ENCODE measurements at places on chromosomes 7 and 10.
A peak's percentile ranks its signal among the peaks of the same experiment; 100 is the strongest.

DNA sequence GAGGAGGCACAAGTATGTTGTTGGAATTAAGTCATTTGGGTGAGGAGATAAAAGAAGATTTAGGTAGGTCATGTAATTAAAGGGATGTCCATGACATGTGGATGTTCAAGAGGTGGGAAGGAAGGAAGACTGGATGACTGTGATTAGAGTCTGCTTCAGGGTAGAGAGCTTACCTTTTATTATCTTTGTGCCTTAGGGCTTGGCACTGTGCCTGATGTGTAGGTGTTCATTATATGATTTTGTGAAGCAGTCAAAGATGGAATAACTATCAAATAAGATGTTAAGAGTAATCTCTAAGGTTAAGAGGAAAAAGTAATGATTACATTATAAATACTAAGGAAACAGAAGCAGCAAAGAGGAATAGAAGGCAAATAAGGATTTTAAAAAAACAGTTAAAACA is 97.8 kb downstream of the CDK14 start:
- no peak for DNase-seq

- DNase-seq = no peak
Observed at GRCh38 chr10:63464402-63465292, 1.1 kb downstream of the JMJD1C start.

GRCh38 chr7:121385056-121385799 is 10.9 kb downstream of the FAM3C start:
- no peak for DNase-seq

- no peak for DNase-seq
Observed at GRCh38 chr10:71606257-71607081, 113.1 kb downstream of the C10orf105 start.

GRCh38 chr10:46528675-46529615 is 27.5 kb downstream of the GPRIN2 start:
- DNase-seq = no peak

- no peak for DNase-seq
Observed at GRCh38 chr10:119803264-119803663, 69.4 kb downstream of the MCMBP start.

DNA sequence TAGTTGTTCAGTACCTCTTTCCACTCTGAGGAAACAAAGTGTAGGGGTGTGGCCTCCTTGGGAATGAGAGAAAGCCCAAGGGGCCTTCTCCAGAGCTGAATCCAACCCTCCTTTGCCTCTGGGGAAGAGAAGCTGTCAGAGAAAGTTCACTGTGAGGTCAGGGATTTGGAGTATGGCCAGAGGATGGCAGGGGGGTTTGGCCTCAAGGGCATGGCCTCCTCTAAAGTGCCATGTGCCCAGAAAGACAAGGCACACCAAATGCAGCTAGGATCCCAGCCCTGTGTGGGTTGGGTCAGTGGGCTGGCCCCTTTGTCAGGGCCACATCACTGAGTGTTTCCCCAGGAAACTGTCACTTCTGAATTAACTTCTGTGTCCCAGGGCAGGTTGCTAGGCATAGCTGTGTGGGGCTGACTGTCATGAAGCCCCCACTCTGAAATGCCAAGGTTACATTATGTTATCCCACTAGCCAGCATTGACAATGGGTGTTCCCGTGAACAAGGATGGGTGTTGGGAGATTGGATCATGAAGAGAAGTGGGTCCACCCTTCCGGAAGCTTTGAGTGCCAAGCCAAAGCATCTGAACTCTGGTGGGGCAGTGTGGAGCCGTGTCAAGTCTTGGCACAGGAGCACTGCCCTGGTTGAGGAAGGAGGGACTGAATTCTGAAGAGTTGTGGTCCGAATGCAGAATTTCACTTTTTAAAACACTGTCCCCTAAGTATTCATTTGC is 123.3 kb downstream of the ZMIZ1 start:
- DNase-seq = no peak

DNA sequence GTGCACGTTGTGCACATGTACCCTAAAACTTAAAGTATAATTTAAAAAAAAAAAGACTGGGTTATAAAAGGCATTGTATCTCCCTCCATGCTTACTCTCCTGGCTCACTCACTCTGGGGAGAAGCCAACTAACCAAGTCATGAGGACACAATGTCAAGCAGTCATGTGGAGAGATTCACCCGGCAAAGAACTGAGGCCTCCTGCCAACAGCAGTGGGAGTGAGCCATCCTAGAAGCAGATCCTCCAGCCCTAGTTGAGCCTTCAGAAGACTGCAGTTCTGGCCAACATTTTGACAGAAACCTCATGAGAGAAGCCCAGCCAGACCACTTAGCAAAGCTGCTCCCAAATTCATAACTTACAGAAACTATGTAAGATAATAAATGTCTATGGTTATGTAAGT is 521.7 kb upstream of the FZD8 start:
- DNase-seq = no peak

DNA sequence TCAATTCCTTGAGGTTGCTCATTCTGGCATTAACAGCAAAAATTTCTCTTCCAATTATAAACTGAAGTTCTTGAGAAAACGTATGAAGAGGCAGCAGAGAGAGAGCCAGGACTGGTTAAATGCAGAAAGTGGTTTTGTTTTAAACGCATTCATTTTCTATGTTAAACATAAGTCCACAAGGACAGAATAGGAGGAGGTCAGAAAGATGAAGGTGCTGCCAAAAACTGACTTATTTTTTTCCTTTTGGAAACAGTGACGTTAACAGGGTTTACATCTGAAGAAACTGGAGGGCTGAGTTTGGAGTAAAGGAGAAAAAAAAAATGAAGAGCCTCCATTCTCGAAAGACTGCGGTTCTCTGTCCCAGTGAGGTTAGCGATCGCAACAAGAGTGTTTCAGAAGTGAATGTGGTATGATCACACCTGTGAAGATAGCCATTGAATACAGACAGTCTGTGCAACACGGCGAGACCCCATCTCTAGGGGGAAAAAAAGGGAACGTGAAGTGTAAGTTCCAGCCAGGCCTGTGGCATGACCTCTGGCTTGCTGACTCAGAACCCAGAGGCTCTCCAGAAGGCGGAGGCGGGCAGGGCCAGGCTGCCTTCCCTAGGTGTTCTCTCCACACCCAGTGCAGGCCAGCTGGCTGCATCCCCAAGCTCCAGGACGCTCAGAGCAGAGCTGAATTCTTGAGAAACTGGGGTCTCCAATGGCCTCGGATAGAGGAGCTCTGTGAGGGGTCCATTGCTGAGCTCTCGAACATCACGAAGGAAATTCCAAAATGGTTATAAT is 84.0 kb downstream of the CHST15 start:
- no peak for DNase-seq

- DNase-seq = peak; percentile 91
Observed at GRCh38 chr7:77917500-77918262, 119.1 kb downstream of the PHTF2 start.

GRCh38 chr10:92404612-92405418 is 113.8 kb downstream of the MARCHF5 start:
- DNase-seq = no peak

GRCh38 chr7:30309842-30310435 is 25.5 kb downstream of the ZNRF2 start:
- DNase-seq = no peak

DNA sequence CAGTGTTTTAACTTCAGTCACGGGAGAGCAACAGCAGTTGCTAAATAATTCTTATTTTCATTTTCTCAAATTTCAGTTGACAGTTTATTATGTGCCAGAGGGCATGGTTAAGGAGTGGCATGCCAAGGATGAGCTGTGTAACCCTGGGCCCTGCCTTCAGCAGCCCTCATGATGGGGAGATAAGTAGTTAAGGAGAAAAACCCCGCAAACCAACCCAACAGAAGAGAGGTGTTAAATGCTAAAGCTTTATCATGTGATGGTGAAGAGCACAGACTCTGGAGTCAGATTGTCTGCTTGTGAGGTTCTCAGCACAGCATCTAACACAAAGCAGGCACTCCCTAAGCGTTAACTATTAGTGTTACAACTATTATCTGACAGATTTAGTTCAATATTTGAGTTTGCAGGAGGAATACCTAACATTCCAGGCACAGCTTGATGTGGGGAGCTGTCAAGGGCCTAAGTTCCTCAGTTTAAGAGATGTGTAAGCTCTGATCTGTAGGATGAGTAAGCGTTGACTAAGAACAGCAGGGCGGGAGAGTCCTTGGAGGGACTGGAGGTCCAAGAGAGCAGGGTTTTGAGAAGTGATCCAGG is 29.6 kb downstream of the STAM start:
- no peak for DNase-seq

DNA sequence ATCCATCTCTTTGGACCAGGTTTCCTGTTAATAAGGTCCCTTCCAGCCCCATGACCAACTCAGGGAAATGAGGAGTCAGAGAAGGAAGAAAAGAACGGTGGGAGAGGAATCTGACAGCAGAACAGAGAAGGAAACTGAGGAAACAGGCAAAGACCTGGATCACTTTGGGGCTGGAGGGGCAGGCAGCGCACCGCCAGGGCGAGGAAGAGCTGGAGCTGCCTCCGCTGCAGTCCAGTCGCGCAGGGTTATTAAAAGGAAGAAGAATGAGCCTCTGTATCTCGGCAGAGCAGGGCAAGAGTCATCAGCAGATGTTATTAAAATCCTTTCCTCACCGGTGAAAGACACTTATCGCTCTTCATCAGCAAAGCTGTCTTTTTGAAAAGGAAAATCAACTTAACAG is 37.7 kb upstream of the R3HCC1L start:
- DNase-seq = no peak

- no peak for DNase-seq
Observed at GRCh38 chr7:98753989-98754479, 115.8 kb downstream of the TMEM130 start.

- peak; percentile 13 for DNase-seq
Observed at GRCh38 chr7:70446448-70447143, 685.3 kb upstream of the GALNT17 start.

DNA sequence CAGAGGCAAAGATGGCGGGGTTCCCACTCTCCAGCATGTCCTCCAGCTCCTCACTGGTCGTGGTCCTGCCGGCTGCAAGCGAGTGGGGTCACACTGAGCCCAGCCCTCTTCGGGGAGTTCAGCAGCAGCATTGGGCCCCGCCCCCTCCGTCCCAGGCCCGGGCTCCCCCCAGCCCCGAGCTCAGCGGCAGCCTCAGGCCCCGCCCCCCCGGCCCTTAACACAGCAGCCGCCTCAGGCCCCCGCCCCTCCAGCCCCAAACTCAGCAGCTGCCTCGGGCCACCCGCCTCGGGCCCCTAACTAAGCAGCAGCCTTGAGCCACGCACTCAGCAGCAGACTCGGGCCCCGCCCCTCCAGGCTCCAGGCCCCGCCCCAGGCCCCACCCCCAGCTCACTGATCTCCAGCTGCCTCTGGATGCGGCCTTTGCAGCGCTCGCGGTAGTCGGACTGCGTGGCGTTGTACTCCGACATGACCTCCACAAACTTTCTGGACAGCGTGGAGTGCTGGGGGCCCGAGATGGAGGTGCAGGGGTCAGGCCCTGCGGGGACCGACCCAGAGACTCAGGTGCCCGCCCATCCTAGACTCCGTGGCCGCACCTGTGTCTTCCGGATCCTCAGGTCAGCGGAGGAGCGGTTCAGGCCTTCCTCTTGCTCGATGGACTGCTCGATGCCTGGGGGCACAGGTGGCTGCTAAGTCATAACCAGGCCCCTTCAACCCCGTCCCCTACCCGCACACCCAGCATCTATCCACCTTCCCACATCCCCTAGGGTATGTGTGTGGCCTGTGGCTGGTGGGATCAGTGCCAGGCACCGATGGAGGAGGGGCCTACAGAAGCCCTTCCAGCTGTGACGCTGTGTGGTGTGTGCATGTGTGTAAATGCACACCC is 15.5 kb downstream of the STX1A start:
- no peak for DNase-seq

- DNase-seq = no peak
Observed at GRCh38 chr7:133562621-133563020, 309.7 kb downstream of the EXOC4 start.

DNA sequence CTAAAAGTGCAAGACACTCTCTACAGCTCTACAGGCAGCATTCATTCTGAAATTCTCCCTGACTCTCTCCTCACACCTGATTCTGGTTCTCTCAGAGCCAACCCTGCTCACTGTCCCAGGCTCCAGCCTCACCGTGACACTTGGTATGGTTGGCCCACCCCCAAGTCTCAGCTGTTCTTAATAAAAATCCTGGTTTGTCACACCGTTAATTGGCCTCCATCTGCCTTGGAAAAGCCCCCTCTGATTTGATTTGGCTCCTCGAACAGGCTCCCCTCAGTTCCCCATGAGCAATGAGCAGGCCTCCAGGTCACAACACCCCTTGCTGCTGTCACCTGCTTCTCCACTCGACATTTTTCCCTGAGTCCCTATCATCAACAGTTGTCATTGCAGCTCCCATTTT is 507.3 kb upstream of the AUTS2 start:
- DNase-seq = no peak

- no peak for DNase-seq
Observed at GRCh38 chr10:124632566-124632965, 111.6 kb downstream of the FAM53B start.

GRCh38 chr7:138654616-138655015 is 46.5 kb downstream of the SVOPL start:
- DNase-seq = no peak

DNA sequence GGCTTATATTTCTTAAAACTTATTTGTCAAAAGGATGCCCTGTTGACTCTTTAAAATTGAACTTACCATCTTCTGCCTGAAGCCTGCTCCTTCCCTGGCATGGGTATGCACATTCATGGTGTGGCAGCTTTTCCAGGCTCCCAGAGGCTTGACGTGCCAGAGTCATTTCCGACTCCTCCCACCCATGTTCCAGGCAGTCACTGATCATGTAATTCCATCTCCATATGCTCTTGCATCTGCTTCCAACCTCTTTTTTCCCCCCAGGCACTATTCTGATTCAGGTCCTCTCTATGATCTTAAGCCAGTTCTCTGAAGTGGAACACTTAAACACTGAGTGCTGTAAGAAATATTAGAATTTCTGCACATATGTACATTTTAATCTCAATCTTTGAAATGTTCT is 82.2 kb downstream of the CFAP58 start:
- no peak for DNase-seq

DNA sequence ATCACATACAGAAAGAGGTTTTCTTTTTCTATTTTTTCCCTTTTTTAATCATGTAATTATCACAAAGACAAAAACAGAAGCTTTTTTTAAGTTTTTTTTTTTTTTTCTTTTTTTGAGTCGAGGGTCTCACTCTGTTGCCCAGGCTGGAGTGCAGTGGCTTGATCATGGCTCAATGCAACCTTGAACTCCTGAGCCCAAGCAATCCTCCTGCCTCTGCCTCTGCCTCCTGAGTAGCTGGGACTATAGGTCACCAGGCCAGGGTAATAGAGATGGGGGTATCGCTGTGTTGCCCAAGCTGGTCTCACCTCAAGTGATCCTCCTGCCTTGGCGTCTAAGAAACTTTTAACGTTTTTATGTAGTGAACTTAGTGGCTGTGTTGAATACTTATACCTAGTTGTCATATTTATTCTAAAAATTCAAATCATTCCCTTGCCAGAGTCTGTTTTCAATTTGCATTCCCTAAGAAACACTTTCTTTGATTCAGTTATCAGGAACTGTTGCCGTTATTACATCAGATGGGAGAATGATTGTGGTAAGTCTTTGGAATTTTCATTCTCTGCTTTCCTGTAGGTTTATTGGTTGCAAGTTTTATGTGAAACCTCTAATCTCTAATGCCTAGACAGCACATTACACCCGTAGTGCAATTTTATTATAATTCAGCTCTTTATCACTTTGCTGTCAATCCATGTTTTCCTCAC is 1.3 kb downstream of the LSM8 start:
- DNase-seq = no peak

- DNase-seq = no peak
Observed at GRCh38 chr7:18685971-18686370, 190.4 kb downstream of the HDAC9 start.
